RWPE1 (cell line): ENCODE measurements at places on chromosomes 13 and 19.
A peak's percentile ranks its signal among the peaks of the same experiment; 100 is the strongest.

- DNase-seq: no peak
Observed at GRCh38 chr19:15324791-15325519, 7.4 kb downstream of the BRD4 start.

GRCh38 chr13:78160793-78161192 lies 242.2 kb upstream of the EDNRB start:
- DNase-seq: no peak

DNA sequence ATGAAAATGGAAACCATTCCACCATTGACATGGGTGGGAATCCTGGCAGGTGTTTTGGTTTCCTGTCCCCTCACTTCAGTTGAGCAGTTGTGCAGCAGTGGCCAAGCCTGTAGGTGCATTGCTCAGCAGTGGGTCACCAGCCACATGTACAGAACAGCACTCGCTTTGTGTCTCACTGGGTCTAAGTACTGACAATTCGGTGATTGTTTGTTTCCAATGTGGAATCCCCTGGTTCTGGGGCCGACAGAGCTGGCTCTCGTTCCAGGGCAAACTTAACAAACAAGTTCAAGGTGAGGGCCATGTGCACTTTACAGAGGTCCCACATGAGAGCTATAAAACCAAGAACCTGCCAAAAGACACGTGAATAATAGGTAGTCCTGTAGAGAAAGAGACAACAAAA lies 54.1 kb upstream of the SPATA13 start:
- DNase-seq: no peak

DNA sequence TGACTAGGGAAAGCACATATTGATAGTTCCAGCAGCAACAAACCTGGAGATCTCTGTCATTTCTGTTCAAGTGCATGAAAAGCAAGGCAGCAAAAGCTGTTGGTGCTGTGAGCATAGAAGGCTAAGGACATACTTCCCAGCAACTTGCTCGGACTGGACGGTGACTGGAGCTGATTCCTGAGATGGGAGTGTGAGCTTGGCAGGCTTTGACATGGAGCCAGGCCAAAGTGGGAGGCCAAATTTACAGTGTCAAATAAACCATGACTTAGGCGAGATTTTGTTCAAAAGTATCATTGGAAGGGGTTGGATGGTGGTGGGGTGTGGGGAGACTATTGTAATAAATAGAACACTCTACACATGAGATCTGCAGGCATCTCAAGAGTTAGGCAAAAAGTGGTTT lies 5.9 kb upstream of the ARGLU1 start:
- DNase-seq: no peak

DNA sequence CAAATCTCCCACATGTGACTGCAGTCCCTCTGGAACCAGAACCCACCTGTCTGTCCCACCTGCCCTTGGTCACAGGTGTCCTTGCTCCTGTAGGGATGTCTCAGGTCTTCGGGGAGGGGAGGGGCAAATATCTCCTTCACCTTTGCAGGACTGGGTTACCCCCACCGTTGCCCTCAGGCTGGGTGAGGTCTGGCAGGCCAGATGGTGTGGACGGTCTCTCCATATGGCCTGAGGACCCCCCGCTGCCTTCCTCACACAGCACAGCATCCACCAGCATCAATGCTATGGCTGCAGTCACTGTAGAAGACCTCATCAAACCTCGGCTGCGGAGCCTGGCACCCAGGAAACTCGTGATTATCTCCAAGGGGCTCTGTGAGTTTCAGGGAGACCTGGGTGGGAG lies 10.0 kb downstream of the SLC5A5 start:
- no peak for DNase-seq

GRCh38 chr13:47087841-47088240 lies 191.0 kb upstream of the HTR2A start:
- DNase-seq: no peak

GRCh38 chr13:41398494-41399170 lies 58.7 kb upstream of the RGCC start:
- DNase-seq: no peak

- no peak for DNase-seq
Observed at GRCh38 chr13:40969169-40969901, 49.8 kb downstream of the ELF1 start.

- no peak for DNase-seq
Observed at GRCh38 chr19:5857203-5858081, 6.2 kb upstream of the FUT3 start.

DNA sequence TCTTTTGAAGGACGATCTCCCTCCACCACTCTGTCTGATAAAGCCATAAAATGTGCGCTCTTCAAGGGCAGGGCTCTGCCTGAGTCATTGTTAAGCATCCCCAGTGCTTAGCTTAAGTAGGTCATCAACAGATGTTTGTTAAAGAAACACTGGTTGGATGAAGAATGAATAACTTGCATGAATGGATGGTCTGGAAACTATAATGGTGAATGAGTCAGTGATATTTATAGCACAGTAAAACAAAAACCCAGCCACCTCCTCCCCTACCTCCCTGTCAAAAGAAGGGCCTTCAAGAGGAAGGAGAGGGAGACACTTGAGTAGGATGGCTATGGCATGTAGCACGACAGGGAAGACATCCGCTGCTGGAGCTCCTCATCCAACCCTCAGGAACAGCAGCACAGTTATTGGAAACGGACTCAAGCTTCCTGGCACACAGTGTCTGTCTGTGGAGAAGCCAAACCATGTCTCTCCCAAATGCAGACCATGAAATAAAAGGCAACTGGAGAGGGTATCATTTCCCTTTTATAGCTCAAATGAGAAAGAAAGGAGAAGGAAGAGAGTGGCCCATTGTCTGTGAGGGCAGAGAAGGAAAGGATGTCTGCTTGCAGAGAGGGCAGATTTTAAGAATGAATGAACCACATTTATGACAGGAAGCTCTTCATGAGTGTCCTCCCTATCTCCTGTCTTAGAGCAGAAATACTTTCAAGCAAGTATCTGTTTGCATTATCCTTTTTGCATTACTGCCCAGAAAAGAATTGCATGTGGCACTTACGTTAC lies 183.5 kb upstream of the UBL3 start:
- DNase-seq: peak; percentile 62

GRCh38 chr19:1807695-1808394 lies 4.2 kb downstream of the ATP8B3 start:
- DNase-seq: no peak

DNA sequence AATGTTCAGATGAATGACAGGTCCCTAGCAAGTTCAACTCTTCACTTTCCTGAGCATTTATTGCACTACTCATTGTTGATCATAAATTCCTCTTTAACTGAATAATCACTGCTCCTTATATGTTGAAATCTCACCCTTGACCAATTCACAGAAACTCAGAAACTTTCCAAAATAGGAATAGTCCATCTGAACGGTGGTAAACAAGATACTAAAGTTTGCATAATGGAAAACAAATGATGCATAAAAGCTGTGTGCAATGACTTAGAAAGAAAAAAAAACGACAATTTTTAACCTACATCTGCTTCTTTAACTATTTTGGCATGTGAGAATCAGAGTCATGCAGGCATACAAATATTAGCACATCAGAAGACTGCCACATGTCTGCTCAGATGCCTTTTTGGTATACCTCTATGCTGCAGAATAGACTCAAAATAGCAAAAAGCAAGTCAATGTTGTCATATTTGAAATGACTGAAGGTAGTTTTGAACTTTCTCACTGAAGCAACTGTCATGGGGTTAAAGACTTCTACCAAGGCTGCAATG lies 34.8 kb downstream of the SLC10A2 start:
- no peak for DNase-seq
